HS-27A (cell line): ENCODE measurements at places on chromosomes 11 and 22.

- no peak for DNase-seq
Observed at GRCh38 chr11:113240790-113241635, 73.4 kb upstream of the TTC12 start.

DNA sequence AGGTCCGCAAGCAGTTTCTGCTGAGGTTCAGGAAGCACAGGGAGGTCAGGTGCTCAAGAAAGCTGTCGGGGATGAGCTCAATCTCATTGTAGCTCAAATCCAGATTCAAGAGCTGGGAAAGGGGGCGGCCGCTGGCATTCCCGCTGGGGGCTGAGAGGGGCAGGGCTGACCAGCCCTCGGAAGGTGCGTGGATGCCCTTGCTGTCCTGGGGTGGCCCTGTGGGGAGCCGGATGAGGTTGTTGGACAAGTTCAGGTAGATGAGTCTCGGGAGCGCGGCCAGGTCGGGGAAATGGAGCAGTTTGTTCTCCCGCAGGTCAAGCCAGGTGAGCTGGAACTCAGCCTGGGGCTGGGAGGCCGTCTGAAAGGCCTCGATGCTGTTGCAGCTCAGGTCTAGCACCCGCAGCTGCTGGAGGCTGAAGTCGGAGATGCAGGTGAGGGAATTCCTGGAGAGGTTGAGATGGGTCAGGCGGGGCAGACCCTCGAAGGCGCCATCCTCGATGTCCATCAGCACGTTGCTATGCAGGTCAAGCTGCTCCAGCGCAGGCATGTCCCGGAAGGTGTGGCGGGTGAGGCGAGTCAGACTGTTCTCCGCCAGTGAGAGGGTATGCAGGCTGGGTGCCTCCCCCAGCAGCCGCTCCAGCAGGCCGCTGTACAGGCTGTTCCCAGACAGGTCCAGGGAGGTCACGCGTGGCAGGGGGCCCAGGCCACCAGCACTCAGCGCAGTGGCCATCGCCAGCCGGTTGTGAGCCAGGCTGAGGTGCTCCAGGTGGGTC lies 9.8 kb downstream of the LRRC32 start:
- no peak for DNase-seq

DNA sequence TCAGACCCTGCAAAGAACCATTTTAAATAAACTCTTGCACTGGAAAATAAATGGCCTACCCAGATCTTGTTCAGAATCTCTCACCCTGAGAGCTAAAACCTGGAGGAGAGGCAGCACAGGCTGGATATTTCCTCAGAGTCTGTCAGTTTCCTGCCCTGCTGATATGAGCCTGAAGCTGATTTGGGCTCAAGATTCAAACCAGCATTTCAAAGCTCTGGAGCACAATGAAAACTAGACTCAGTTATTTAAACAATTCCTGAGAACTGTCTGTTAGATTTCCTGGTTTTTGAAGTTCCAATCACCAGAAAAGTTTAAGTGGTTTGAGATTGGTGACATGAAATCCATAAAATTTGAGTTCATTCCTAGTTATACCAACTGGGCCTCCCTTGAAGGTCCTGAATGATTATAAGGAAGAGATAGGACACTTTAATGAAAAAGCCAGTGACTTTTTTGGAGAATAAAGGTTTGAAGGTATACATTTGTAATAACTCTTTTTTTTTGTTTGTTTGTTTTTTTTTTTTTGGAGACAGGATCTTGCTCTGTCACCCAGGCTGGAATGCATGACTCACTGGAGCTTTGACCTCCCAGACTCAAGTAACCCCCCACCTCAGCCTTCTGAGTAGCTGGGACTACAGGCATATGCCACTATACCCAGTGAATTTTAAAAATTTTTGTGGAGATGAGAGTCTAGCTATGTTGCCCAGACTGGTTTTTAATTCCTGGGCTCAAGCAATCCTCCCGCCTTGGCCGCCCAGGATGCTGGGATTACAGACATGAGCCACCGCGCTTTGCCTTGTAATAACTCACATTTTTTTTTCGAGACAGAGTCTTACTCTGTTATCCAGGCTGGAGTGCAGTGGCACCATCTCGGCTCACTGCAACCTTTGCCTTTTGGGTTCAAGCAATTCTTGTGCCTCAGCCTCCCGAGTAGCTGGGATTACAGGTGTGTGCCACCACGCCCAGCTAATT lies 8.0 kb upstream of the ESAM start:
- no peak for DNase-seq

DNA sequence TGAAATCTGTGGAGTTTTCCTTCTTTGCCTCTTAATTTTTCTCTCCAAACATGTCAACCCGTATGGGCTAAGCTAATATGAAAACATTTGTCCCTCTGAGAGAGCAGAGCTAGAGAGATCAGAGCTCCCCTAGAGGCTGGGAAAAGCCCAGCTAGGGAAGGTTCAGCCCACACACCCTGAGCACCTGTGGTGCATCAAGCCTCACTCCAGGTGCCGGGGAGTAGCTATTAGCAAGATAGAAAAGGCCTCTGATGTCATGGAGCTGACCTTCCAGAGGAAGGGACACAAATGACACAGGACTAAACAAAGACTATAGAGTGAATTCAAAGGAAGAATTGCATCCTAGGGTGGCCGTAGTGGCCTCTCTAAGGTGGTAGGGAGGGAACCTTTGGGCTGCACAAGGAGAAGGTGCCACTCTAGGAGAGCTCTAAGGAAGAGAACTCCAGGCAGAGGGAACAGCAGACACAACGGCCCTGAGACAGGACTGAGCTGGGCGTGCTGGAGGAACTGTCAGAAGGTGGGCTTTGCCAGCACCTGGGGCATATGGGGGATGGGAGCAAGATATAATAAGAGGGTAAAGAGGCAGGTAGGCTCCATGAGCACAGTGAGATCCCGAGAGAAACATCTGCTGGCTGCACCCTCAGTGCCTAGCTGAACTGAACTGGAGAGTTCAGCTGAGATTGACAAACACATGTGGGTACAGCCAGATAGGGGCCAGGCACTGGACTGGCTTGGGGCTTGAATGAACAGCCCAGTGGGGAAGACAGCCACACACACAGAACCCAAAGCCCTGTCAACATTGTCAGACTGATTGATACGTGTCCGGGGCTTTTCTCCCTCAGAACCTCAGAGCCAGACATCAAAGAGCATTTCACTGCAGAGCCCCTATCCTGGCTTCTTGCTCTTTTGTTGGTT lies 65.5 kb upstream of the DRD2 start:
- DNase-seq: no peak

- DNase-seq: no peak
Observed at GRCh38 chr11:67025750-67026149, 2.8 kb downstream of the SYT12 start.
